ENCODE measurements at places on chromosomes 1 and 21.

DNA sequence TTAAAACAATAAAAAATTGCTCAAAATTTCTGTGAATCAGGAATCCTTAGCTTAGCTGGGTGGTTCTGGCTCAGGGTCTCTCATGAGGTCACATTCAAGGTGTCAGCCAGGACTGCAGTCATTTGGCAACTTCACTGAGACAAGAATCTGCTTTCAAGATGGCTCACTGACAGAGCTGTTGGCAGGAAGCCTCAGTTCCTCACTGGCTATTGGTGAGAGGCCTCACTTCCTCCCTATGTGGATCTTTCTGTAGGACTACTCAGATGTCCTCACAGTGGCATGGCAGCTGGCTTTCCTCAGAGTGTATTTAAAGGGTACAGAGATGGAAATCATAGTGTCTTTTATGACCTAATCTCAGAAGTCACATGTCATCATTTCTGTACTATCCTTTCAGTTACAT is 785.7 kb downstream of the ADGRL2 start:
- no peak for DNase-seq

DNA sequence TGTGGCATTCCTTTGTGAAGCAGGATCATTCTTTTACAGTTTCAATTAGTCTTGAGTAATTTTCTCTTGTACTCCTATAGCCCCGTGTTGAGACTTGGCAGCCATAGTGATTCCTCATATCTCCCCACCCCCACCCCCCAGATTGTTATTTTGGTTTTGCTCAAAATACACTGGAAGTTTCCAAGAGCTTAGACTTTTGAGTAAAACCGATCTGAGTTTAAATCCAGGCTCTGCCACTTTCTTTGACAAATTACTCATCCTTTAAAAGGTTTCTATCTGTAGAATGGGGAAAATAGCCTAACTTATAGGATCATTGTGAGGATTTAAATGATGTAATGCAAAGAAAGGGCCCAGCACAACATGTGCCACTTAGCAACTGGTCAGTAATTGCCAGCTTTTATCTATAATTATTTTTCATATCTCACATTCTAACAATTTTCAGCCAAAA is 53.1 kb upstream of the RC3H1 start:
- no peak for DNase-seq

DNA sequence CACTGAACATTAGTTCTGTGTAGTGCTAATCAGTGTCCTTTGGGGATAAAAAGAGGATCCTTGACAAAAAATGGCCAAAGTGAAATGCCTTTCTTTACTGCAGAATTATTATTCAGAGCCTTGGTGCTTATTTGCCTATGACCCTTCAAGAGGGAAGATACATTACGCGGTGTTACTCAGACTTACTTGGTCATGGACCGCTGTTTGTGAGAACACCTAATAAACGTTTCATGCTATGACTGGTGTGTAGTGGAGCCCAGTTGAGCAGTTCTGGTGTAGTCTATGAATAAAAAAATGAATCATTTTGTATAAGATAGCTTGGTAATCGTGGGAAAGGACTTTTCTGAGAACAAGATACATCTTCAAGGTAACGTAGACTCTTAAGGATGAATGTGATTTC is 8.3 kb downstream of the NFYC start:
- DNase-seq, result no peak

DNA sequence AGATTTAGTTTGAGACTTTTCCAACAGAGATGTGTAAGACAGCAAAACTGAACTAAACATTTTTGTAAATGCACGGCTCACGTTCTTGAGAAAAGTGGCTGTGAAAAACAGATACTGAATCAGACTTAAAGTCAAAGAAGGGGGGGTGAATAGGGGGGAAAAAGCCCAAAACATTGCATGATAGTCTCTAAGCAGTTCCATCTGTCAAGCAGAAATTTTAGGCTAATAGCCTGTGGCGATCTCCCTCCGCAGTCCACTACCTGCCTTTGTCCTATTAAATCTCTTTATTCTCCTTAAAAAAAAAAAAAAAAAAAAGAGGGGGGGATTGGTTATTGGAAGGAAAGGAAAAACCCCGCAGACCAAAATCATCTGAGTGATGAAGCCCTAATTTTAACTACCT is 217.6 kb upstream of the NFIA start:
- DNase-seq, result no peak

DNA sequence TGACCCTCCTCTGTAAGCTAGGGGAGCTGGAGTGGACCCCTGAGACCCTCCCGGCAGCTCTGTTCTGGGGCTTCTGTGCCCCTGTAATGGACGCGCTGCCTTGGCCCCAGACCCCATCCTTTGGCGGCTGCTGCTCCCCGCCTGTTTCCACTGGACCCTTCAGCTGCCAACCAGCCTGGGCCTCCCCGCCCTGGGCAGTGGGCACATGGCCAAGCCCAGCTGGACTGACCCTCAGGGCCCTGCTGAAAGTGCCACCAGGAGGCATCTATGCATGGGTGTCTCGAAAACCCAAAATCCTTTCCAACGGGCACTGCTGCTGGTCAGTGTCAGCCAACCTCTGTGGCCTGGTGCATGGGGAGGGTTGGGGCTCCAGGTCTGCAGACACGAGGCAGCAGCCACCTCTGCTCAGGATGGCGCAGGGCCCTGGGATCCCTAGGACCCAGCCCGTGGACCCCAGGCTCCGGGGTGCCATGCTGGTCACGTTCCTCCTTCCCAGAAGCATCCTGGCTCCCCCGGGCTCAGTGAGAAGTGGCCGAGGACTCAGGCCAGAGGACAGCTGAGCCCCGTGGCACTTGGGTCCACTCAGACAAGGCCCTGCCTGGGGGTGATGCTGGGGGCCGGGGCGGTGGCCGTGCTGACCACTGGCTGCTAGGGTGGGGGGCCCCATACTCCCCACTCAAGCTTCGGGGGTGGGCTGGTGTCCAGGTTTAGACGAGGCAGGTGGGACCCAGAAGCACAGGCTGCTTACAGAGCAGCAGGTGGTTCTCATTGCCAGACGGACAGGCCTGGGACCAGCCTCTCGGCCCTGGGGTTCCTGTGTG is 46.9 kb downstream of the SLX9 start:
- no peak for DNase-seq

- DNase-seq, result no peak
Observed at GRCh38 chr1:190399233-190399632, 78.4 kb downstream of the BRINP3 start.
